Kasumi-1 (cell line): ENCODE measurements at places on chromosomes 12 and 14.

- no peak for DNase-seq
Observed at GRCh38 chr12:105935981-105936380, 202.8 kb downstream of the NUAK1 start.

DNA sequence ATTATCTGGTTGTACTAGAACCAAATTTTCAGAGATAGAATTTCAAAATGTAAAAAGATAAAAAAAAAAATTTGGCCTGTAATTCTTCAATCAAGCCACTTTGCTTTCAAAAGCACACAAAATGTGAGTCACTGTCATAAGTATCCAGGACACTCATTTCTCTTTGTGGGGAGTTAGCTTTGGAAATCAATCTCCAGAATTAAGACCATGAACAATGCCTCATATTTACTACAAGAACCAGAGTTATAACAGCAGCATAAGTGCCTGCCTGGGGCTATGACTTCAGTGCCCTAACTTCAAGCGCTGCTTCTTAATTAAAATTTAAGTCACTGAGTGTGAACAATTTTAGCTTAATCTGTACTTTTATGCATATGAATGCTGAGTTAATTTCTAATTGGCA, 162.1 kb downstream of the C12orf42 start:
- no peak for DNase-seq

- DNase-seq, result no peak
Observed at GRCh38 chr14:56292970-56293369, 174.8 kb downstream of the PELI2 start.

DNA sequence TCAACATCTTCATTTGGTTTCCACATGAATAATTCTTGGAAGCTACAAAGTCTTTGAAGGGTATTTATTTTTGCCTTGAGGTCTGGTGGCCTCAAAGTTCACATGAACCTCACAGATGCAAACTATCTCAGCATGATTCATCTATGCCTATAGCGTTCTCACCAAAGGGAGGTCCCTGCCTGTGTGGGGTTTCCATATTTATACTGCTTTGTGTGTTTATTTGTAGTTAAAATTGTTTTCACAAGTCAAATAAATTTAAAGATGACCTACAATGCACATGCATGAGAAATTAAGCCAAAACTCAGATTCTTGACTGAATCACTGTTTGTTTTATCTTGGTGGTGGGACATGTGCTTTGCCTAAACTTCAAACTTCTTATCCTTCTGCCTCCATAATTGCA, 176.7 kb downstream of the PPM1H start:
- no peak for DNase-seq

DNA sequence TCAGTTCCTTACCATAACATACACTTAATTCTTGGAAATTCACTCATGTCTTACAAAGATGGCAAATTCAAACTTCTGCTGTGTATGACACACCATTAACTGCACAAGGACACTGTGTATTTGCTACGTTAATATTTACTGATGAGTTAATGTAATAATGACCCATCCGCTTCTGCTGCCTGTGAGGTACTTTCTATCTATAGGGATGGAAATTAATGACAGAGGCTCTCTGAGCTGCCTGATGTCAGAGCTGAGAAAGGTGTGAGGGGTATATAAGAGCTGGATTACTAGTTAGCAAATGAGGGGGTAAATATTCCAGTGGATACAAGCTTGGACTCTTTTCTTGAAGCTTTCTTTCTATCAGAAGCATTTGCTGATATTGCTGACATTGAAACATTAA, at the start of gene IAPP:
IAPP (plus strand) TSS at position 301 of the 400 bp plus-strand sequence. CDS start 450 bp downstream, outside the sequence.
- no peak for DNase-seq

DNA sequence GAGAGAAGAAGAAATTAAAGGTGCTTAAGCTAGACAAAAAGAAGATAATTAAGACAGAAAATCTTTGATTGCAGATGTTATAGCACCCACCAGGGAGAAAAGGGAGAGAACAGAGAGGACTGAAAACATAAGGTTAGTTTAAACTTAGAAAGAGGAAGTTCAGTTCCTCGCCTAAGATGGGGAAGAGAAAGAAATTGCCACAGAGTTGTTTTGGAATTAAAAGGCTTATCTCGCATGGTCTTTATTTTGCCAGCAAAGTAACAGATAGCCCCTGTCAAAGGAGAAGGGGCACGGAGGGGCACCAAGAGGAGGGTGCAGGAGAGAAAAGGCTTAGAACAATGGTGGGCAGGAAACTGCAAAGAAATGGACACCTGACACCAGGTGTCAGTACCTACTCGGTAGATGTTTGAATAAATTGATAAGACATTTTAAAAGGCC, 17.8 kb upstream of the OXA1L start:
- peak; percentile 90 for DNase-seq

DNA sequence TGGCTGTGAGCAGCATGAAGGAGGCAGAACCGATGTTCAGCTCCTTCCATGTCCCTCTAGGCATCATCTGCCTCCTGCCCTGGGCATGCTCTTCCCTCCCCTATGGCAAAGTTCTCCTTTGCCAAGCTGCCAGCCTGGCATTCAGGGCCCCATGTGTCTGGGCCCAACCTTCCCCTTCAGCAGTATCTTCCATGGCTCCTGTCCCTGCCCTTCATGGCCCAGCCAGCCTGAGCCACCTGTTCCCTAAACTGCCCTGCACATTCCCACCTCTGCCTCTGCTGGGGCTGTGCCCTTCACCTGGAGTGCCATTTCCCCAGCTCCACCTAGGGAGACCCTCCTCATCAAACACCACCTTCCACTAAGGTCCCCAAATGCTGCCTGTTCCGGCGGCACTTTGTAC, 74.0 kb upstream of the TCL1A start:
- no peak for DNase-seq

- no peak for DNase-seq
Observed at GRCh38 chr14:33788161-33788560, 162.7 kb downstream of the EGLN3 start.

DNA sequence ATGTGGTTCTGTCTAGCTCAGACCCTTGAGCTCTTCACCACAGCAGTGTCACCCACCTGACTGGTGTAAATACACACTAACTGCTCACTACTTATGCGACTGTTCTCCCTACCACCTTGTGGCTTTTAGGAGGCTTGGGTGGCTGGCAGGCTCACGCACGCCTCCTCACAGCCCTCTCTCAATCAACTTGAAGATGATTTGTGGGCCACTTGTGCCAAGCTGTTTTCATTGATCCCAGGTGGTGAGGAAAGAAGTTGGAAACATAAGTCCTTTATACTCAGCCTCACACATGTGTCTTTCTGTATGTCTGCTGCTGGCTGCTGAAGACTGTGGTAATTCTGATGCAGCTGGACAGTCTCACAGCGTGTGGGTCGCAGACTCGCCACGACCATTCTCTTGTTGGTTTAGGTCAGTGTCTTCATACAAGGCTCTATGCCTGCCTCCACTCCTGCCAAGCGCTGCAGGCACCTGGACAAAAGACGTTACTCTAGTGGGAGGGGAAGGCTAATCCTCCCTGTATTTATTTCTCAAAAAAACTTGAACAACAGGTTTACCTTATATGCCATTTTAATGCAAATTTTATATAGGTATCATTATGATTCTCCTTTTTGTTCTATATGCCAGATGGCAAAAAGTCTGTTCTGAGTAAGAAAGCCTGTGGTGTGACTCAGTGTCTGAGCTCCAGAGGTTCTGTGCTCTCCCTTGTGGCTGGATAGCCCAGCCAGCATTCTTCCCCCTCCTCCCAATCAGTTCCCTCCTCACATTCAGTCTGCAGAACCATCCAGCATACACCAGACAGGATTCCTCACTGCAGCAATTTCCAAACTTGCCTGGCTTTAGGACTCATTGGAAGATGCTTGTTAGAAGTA, 115.6 kb downstream of the DIP2B start:
- DNase-seq, result peak; percentile 7

DNA sequence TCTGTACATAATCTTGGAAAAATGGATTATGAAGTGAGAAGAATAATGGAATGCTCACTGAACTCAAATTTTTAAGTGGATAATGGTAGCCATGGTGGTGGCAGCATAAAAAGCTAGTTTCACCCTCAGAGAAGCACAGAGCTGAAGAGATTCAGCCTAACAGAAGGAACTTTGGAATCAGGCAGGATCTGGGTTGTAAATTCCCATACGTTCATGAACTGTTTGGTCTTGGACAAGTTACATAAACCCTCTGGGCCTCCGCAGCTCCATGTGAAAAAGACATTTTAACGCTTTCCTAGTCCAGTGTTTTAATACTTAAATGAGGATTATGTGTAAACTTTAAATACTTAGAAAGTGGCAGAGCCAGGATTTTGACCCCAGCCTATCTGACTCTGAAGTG, 26.6 kb downstream of the JKAMP start:
- DNase-seq, result no peak

DNA sequence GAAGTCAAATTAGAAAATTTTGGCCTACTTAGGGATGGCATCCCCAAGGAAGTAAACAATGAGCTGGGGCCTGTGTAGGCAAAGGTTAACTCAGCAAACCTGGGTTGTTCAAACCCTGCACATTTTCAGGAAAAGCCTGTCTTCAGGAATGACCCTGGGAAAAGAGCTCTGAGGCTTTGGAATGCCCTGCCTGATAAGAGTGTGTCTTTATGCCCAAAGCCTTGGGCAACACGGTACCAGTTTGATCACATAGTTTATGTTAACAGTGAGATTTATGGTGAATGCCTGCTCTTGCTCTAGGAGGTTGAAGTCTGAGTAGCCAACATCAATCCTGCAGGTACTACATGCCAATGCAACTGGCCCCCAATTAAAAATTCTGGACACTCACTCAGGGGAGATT, 28.2 kb upstream of the STAB2 start:
- DNase-seq, result no peak

DNA sequence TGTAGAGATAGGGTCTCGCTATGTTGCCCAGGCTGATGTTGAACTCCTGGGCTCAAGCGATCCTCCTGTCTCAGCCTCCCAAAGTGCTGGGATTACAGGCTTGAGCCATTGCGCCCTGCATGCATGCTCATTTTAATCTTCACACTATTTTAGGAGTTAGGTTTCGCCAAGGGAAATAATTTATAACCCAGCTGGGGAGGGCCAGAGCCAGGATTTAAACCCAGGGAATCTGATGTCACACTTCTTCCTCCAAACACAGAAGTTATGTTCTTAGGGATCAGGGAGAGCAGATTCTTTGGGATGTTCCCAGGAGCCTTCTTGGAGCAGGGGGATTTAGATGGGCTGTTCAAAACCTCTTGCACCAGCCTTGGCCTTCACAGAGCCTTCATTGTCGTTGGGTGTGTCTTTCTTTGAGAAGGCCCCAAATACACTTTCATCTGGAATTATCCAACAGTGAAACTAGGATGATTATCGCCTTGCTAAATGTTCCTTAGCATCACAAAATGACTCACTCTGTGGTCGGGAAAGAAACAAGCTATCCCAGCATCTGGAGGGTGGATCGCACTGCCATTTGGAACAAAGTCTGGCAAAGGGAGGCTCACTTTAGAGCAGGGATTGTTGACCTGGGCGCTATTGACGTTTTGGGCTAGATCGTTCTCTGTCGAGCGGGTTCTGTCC, 8.2 kb upstream of the PPP1CC start:
- DNase-seq, result no peak

- DNase-seq, result no peak
Observed at GRCh38 chr14:68888883-68889282, 90.2 kb downstream of the ACTN1 start.

DNA sequence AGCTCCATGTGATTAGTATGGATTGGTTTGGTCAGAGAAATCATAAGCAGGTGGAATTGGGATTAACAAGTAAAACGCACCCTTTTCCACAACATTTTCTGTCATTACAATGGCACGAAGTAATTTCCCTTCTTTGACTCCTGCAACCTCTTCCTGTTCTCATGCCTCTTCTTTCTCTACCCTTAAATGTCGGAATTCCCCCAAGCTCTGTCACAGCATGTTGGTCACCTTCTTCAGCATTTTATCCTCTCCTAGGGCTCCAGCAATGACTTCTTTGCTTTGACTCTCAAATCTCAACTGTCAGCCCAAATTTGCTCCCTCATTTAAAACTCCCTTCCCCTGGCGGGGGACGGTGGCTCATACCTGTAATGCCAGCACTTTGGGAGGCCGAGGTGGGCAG, 5.3 kb upstream of the GRIP1 start:
- DNase-seq, result no peak

- DNase-seq, result no peak
Observed at GRCh38 chr12:49974231-49974675, 1.5 kb downstream of the AQP6 start.

GRCh38 chr12:110849221-110849620, 2.4 kb downstream of the CCDC63 start:
- no peak for DNase-seq

- DNase-seq, result no peak
Observed at GRCh38 chr12:94038605-94039004, 109.8 kb upstream of the PLXNC1 start.

DNA sequence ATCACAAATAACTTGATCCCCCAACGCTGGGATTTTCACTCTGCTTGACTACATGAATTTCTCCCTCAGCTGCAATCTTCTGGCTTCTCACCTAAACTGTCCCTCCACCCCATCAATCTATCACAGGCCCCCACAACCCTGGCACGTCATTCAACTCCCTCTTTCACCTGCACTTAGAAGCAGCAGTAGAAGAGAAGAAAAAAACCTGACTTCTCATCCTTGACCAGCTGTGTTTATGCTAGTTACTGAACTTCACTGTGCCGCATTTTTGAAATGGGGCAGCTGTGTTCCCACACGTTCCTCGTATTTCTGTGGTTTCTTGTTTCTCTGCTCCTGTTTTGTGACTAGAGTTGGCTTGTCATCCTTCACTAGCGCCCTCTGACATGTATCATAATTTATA, 35.0 kb downstream of the ITPR2 start:
- peak; percentile 33 for DNase-seq

- no peak for DNase-seq
Observed at GRCh38 chr12:74741112-74741511, 203.5 kb downstream of the ATXN7L3B start.

DNA sequence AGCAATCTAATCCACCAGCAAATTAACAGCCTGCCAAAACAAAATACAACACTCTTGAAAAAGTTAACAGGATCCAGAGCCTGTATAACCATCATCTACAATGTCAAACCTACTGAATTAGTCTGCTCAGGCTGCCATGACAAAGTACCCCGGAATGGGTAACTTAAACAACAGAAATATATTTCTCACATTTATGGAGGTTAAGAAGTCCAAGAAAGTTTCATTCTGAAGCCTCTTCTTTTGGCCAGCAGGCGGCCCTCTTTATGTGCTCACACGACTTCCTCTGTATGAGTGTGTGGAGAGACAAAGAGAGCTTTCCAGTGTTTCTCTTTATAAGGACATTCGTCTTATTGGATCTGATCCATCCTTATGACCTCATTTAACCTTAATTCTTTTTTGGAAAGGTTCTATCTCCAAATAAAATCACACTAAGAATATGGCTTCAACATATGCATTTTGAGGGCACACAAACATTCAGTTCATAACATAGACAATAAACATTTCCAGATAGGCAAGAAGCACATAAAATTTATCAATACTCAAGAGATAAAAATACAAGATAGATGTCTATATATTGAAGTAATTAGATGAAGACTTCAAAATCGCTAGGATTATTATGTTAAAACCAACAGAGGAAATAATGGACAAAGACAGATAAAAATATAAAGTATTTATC, 5.9 kb upstream of the RERG start:
- peak; percentile 43 for DNase-seq

DNA sequence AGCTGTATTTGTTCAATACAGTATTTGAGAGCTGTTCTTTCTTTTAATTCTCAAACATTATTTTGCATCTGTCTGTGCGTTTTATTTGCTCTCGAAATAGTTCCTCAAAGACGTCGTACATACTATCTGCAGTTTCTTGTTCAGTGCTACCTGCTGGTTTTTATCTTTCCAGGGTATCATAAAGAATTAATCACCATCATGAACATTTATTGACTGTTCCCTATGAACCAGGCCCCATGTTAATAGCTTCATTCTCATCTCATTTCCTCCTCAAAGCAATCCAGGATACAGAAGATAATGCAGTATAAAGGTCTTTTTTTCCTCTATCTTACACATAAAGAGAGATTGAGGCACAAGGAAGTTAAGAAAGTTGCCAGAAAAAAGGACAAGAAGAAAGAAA, 211.8 kb downstream of the DACT1 start:
- no peak for DNase-seq
